ENCODE measurements at places on chromosomes 3 and 15. TPM values are rescaled to one million over a fixed set of nuclear protein-coding genes. Genes with fewer than 3 reads are reported as not detected.

GOLGA8T gene
- not detected for total RNA-seq

FSTL1 gene
- 786 TPM for total RNA-seq

RBMS3 gene
- total RNA-seq: 59.9 TPM

KBTBD12 gene
- 6.0 TPM for total RNA-seq

CAV3 gene
- total RNA-seq: 8.4 TPM

Data from camera-type eye (tissue), 1 donor.